H9 (cell line): ENCODE measurements at places on chromosomes 6 and 20. TPM values are rescaled to one million over a fixed set of nuclear protein-coding genes. Genes with fewer than 3 reads are reported as not detected.

The SLC18B1 gene
- total RNA-seq: 18.1 and 19.8 TPM in 2 replicates

The METTL24 gene
- 0.35 and 0.61 TPM in 2 replicates for total RNA-seq

The TGM3 gene
- total RNA-seq: not detected in 2 replicates

The VIP gene
- not detected in 2 replicates for total RNA-seq

The LHFPL5 gene
- total RNA-seq: not detected in 2 replicates

The PACSIN1 gene
- total RNA-seq: 7.0 and 7.6 TPM in 2 replicates

The ANGPT4 gene
- 0.07 and 0.11 TPM in 2 replicates for total RNA-seq

The SLC2A4RG gene
- total RNA-seq: 37.9 and 43.9 TPM in 2 replicates

The GPLD1 gene
- 7.5 and 8.0 TPM in 2 replicates for total RNA-seq

The BMP5 gene
- not detected in 2 replicates for total RNA-seq

The ZNF311 gene
- 0.57 and 0.68 TPM in 2 replicates for total RNA-seq

The SOBP gene
- total RNA-seq: 3.8 and 4.3 TPM in 2 replicates

The LAMP5 gene
- total RNA-seq: 0.35 and 0.42 TPM in 2 replicates

The PRRT1 gene
- 1.8 and 1.9 TPM in 2 replicates for total RNA-seq

The BANF2 gene
- total RNA-seq: not detected in 2 replicates

The CCR6 gene
- not detected in 2 replicates for total RNA-seq

The TMEM74B gene
- total RNA-seq: 4.9 and 6.2 TPM in 2 replicates

The GJA10 gene
- not detected in 2 replicates for total RNA-seq

The SLC17A3 gene
- total RNA-seq: not detected in 2 replicates

The TCP11 gene
- total RNA-seq: not detected in 2 replicates

The SLC32A1 gene
- 0.24 and 0.33 TPM in 2 replicates for total RNA-seq

The TRIM10 gene
- 0.07 and 0.09 TPM in 2 replicates for total RNA-seq

The ZNFX1 gene
- total RNA-seq: 12.8 and 13.3 TPM in 2 replicates
